ENCODE measurements at places on chromosomes 11 and 22.

- peak; percentile 10 for DNase-seq
These were observed 69.9 kb upstream of the RTL6 start for GRCh38 chr22:44567846-44568493.

DNA sequence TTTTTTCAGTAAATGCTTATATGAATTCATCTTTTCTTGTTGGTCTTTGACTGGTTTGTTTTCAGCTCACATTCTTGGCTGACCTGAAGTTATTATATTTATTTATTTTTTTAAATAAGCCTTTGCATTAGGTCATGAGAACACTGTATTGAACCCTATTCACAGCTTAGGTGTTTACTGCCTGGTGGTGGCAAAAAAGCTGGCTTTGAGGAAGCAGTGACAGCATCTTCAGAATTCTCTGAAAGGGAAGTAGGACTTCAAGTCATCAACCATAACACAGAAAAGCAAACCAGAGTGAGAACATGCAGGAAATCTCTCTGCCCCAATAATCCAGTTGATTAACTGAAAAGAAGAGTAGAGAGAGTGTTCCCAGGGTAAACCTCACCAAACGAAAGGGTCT is 30.3 kb upstream of the MMP13 start:
- no peak for DNase-seq

- no peak for DNase-seq
These were observed 289.7 kb upstream of the MPPED2 start for GRCh38 chr11:30875806-30876205.

DNA sequence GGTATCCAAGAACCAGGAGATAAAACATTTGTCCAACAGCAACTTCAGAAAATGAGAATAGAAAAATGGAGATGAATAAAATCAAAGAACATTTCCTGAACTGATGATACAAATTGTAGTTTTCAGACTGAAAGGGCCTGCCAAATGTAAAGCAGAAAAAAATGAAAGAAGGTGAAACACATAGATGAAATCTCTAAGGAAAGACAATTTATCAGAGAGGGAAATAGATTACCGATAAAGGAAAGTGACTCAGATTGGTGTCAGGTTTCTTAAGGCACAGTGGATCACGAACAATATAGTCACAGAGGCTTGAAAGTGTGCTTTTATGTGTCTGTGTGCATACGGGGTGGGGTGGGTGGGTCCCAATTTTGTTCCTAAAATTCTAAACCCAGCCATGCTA is 4.1 kb upstream of the STT3A start:
- DNase-seq, result no peak
